ENCODE measurements at places on chromosomes 2 and 18.

- no peak for DNase-seq
Measured at GRCh38 chr2:60549238-60549927, 4.1 kb downstream of the BCL11A start.

DNA sequence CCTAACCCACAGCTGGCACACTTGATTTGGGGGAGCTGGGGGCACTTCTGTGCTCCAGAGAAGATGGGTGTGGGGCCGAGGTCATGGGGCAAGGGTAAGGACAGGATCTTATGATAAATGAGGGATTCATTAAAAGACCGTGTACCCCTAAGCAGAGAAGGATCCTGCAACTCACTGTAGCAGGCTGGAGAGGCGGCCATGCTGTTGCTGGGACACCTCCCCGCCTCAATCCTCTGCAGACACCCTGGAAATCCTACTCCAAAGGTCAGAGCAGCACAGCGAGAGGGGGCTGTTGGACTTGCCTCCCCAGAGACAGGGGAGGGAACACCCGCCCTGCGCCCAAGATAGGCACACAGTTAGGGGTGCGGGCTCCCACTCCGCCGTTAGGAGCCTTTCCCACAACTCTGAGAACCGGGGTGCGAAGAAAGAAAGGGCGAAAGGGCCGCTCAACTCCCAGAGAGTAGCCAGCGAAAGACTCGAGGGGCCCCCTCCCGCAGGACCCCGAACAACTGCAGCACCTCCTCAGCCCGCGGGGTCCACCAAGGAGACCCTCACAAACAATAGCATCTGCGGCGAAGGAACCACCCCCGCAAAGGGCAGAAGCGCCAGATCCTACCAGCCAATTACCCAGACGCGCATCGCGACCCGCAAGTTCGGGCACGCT is 1.4 kb downstream of the PARD6G start:
- no peak for DNase-seq

- DNase-seq: no peak
Measured at GRCh38 chr2:151040039-151040438, 221.6 kb downstream of the RBM43 start.

GRCh38 chr2:164840458-164840929 is 1.1 kb downstream of the COBLL1 start:
- peak; percentile 88 for DNase-seq

DNA sequence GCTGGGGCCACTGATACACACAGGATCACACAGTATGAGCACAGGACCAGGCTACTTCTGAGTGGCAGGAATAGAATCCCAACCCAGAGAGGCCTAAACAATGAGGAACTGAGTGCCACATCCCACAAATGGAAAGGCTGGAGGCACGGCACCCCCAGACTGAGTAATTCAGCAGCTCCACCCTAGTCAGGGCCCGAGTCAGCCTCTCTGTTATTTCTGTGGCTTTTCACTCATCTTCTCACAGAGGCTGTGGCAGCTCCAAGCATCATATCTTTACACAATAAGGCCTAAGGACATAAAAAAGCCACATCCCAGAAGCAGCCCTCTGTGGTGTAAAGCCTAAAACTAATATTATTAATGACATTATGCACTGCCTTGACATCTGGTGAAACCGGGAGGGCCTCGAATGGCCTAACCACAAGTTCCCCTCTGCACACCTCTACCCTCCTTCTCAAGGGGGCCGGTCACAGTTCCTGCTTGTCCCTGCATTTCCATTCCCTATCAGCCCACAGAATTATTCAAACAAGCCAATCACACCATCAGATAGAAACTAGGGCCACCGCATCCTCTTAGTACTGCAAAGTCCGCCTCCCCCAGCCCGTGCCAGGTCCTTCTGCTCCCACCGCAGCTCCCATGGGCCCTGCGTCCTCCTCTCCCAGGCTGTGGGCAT is 12.5 kb upstream of the MAL start:
- DNase-seq: no peak

DNA sequence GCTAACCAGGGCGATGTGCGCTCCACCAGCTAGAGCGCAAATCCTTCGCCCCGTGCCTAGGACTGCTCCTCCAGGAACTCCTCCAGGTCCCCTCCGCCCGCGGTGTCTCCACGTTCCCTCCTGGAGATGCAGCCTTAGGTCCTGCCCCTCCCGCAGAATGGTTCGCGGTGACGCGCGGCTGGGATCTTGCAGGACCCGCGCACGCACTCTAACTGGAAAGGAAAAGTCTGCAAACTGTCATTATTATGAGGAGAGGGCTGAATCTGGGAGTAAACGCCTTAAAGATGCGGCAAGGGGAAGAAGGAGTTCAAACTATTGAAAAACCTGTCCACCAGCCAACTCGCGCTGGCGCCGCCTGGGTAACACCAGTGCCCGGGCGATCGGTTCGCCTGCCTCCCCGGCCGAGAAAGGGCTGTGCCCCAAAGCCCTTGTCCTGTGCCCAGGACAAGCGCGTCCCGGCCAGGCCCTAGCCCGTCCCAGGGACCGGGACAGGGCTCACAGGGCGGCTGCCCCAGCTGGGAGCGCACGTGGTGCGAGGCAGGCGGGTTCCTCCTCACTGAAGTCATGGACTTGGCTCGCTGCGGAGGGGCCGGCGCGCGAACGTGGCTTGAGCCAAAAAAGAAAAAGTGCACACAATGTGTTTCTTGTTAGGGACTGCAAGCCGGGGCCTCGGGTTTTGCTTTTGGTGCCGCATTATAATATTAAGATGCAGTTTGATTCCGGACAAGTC is 5.5 kb upstream of the ID2 start:
- peak; percentile 92 for DNase-seq

GRCh38 chr2:120963997-120964705 is 228.5 kb downstream of the GLI2 start:
- DNase-seq: no peak

DNA sequence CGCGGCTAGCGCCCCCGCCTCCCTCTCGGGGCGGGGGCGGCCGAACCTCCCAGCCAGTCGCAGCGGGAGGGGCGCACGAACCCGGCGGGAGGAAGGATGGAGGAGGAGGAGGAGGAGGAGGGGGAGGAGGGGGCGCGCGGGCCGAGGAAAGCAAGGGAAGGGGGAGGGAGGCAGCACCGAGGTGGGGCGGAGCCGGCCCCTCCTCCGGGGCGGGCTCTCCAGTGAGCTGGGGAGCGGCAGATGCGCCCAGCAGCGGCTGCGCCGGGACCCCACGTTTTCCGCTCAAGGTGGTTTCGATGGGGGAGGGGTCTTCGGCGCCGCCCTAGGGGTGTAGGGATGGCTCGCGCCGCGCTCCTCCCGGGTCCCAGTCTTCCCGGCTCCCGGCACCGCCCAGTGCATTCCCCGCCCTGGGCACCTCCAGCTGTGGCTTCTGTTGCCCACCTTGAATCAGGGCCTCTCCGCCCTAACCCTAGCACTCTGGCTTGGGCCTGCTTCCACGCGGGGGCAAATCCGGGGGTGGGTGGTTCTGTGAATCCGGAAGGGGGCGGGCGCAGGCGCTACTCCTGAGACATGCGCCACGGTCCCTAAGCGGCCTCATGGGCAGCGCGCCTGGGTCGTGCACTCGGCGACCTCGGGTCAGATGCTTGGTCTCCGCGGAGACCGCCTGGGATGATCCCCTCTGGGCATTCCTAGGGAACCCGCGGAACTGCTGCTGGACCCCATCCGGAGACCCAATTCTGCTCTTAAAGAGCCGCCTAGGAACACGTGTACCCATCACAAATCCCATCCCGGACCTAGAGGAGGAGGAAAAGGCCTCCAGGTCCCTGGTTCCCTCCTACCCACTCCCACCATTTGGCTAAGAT is at the start of gene FBXO41:
FBXO41 (minus strand) TSS at position 183 of the 863 bp plus-strand sequence. CDS start 14,848 bp downstream, outside the sequence.
- DNase-seq: peak; percentile 30

DNA sequence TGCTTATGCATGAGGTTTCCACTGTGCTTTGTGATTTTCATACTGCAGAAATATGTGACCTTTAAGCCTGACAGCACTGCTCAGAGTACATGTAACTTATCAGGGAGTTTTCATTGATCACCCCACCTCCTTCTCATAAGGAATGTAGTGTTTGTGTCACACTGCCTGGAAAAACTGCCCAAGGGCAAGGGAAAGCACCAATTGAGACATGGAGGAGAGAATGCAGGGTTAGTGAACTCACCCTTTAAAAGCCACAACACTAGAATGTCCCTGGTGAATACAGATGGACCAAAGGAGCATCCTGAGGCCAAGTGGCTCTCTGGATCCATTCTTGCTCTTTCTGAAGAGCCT is 147.2 kb upstream of the SPATS2L start:
- no peak for DNase-seq

DNA sequence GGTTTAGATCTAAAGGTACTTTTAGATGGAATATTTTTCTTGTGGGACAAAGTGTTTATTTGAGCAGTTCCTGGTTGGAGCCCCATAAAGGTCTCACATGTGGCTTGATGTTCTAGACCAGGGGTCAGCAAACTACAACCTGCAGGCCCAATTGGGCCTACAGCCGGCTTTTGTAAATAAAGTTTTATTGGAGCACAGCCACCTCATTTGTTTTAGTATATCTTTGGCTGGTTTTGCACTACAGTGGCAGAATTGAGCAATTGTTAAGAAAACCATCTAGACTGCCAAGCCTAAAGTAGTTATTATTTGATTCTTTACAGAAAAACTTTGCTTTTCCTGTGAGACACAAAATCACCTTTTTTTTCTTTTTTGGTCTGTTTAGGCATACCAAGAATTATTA is 41.6 kb downstream of the NDC80 start:
- no peak for DNase-seq

DNA sequence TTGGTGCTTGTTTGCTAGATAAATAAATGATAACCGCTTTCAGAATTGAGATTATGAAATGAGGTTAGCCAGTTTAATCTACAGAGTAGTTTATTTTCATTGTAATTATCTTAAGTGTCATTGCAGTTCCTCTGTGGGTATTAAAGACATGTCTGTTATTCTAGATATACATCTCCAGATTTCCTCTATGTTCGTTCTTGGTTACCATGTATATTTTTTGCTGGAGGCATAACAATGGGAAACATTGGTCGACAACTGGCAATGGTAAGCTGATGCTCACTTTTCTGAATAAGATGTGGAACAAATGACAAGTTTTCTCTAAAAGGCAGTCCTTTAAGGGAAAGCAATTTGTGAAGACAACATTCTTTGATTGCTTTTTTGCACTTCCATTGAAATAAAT is 18.7 kb downstream of the INSIG2 start:
- DNase-seq: no peak

- DNase-seq: no peak
Measured at GRCh38 chr2:122323927-122324326, 568.5 kb downstream of the TSN start.

- DNase-seq: no peak
Measured at GRCh38 chr2:21748501-21748900, 624.7 kb downstream of the TDRD15 start.

DNA sequence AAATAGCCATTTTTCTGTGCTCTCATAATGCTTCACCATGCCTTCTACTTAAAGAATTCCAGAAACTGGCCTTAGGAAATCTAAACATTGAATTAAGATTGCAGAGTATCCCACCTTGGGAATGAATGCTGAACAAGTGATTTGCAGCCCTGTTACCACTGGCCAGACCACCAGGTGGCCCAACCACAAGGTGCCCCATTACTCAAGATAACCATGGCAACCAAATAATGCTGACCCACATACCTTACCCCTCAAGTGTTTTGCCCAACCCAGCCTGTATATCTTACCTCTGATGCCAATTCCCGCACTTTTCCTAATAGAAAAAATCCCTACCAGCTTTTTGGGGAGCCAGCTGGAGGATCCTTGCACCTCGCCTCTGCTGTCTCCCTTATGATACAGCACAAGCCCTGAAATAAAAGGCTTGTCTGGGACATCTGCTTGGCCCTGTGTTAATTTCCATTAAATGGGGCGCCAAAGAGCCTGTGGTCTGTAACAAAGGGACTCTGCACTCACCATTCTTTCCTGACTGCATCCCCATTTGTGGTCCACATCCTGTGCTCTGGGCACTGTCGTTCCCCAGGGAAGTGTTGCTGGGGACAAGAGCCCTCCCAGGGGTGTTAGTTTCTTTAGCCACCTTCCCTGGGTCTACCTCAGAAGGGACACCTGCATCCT is 17.3 kb upstream of the KCNF1 start:
- no peak for DNase-seq

DNA sequence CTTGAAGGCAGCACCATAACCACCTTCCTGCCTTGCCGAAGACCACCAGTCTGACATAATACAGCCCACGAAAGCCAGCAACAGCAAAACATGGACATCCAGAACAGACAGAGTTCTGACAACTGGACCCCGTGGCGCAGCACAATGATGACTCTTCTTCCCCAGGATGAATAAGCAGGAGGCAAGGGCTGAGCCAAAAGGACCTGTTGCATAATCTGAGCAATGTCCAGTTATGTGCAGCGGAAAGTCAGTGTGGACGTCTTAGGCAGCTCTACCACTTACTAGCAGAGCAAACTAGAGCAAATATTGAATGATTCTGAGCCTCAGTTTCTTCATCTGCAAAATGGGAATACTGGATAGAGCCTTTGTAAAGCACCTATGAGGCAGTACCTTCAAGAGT is 225.1 kb downstream of the ZBTB7C start:
- DNase-seq: no peak

DNA sequence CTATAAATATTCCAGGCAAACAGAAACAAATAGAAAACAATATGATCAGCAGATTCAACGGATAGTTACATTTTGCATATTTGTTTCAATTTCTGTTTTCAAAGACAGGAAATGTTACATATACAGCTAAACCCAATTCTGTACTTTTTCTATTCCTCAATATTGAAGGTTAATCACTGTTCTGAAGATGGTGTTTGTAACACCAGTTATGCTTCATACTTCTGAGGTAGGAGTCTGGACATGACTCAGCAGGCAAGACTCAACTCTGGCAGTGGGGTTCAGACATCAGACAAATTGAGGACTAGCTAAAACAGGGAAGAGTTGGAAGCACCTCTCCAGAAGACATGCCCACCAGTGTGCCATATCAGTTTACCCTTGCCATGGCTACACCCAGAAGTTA is 16.6 kb downstream of the SERPINB13 start:
- no peak for DNase-seq

DNA sequence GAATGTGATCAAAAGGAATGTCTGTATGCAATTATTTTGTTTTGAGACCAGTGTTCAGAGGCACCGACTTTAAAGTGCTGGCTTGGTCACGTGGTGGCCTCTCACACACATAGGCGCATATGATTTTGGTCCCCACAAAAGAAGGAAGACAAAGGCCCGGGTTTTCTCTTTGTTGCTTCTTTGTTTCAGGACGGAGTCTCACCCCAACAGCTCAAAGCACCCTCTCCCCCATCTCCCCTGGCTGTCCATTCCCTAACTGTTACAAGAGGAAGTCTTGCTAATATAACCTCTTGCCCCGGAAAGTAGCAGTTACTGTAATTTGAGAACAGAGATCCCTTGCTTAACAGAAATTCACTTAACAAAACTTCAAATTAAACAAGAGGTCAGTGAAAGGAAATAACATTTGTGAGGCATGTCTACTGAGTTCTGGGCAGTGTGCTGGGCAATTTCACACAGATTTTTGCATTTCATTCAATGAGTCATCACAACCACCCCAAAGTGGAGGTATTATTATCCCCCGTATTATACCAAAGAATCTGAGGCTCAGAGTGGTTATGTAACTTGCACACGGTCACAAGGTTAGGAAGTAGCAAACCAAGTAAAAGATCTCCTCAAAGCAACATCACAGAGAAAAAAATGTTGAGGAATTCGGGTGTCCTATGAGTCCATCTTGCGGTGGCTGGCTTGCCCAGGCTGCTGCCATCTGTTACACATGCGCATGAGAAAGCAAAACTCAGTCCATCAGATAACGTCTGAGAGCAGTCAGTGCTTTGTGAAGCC is 75.8 kb downstream of the SDC1 start:
- no peak for DNase-seq
